ENCODE measurements at places on chromosomes 2 and 18.

DNA sequence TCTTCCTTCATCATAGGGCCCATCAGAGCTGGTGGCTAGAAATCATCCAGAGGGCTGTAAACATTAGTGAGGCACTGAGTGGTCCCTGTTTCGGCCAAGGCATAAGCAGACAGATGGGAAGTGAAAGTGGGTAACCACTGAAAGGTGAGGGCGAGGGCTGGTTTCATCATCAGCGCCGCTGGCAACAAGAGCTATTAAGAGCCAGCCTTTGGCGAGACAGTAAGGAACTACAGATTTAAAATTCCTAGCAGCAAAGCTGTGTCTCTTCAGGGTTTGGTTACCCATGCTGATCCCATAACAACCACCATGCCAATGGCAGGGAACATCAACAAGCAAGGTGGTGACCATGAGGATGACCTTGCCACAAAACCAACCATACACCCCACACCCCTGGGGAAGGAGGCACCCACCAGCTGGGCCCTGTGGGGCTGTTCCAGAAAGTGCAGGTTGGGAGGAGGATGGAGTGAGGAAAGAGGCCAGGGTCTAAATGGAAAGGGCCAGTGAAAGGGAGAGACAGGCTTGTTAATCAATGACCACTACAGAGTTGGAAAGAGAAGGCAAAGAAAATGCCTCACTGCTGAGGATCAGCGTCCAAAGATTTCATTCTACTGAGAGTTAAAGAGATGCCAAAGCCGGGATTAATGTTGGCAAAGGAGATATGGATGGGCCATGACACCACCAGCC, 9.0 kb upstream of the SLC20A1 start:
- no peak for DNase-seq

DNA sequence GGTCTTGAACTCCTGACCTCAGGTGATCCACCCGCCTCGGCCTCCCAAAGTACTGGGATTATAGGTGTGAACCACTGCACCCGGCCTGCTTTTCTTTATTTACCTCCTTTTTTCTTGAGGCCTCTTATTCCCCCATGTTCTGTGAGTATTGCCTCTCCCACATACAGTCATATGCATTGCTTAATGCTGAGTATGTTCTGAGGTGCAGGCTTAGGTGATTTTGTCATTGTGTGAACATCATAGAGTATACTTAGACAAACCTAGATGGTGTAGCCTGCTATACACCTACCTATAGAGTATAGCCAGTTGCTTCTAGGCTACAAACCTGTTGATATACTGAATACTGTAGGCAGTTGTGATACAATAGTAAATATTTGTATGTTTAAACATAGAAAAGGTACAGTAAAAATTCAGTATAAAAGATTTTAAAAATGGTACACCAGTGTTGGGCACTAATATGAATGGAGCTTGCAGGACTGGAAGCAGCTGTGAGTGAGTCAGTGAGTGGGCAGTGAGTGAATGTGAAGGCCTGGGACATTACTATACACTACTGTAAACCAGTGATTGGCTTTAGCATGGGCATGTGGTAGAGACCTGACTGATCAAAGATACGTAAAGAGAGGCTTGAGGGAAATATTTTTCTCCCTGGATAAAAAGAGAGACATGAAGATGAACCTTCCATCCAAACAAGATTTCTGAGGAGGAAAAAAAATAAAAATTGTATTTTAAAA, 17.6 kb downstream of the SLC39A10 start:
- DNase-seq, result no peak

- no peak for DNase-seq
Observed at GRCh38 chr2:119491776-119492525, 32.3 kb downstream of the SCTR start.

DNA sequence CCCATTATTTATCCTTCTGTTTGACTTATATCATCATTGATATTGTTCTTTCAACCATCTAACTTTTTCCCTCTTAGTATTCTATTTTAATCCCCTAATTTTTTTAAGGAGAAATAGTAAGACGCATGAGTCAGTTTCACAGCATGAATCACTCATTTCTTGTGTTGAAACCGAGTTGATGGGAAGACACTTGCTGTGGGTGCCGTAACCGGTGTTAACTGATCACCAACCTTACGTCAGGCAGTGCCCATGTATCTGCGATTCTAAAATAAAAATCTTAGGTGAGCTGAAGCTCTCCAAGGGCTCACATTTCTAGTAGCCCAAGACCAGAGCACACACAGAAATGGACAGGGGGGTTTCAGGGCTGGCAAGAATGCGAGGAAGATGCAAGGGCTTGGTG, 348.1 kb downstream of the GALR1 start:
- no peak for DNase-seq

DNA sequence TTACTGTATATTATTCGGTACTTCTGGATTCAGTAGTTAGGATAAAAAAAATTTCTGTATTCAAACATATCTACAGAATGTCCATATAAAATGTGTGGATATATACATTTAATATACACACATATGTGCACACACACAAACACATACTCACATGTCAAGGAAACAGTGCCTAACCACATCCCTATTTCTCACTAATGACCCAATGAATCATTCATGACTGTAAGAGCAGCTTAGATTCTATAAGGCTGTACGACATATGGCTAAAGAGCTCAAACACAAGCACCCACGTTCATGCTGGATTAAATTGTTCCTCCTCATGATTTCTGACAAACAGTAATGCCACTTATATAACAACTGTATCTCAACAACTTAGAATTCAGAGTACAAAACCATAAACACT, 457.3 kb downstream of the ADCYAP1 start:
- no peak for DNase-seq

DNA sequence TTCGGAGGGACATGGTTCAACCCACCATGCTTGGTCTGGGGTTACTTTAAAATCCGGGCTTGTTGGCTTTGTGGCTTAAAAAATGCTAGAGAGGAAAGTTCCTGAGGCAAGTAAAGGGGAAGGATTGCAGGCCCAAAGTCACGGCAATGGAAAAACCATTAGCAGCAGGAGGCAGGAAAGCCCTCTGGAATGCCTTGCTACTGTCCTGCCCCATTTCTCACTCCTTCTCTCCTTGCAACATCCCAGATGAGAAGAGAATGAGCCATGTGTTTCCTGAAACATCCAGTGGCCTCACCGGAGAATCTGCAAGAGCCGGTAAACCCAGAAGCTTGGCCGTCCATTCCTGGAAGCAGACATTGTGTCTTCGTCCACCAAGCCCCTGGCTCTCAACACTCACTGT, 97.4 kb upstream of the LCLAT1 start:
- no peak for DNase-seq

- no peak for DNase-seq
Observed at GRCh38 chr18:9094307-9095226, 7.9 kb upstream of the NDUFV2 start.

DNA sequence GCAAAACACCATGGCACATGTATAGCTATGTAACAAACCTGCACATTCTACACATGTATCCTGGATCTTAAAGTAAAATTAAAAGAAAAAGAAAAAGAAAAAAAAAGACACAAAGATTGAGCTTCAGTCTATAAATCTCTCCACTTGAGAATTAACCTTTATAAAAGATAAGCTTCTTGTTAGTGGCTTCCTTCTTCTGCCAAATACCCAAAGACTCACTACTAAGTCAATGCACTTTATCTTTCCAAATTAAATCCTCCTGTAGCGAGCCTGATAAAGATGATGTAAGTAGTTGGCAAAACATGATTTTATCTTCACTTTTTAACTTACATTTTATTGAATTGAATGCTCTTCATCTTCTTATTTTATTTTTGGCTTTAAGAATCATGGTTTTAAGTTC, 349.9 kb downstream of the TRIB2 start:
- DNase-seq, result no peak

GRCh38 chr2:139916822-139917221, 1136.6 kb upstream of the NXPH2 start:
- DNase-seq, result no peak

GRCh38 chr18:25307192-25307591, 44.8 kb downstream of the ZNF521 start:
- no peak for DNase-seq

DNA sequence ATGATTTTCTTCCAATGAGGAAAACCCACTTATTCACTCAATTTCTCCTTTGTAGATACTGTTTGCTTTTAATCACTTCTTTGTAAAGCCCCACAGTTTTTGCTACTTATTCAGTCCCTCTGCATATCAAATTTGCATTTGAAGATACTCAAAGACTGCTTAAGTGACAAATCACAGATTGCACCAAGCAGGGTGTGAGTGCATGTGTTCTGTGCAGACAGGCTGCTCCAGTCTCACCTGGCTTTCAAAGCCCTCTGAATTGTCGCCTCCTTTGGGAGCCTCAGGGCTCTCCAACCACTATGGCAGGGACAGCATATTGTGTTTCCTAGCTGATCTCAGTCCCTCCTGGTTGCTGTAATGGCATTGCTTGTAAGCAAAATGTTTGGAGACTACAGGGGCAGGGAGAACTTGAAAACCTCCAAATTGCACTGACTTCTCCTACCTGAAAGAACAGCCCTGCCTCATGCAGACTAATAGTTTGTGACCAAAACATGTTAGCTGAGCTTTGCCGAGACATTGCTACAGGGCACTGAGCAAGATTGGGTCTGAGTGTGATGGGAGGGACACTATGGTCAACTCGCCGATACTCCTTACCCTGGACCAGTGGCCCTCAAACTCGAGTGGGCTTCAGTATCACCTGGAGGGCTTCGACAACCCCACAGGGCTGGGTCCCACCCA, 96.8 kb downstream of the POLE4 start:
- DNase-seq, result no peak

DNA sequence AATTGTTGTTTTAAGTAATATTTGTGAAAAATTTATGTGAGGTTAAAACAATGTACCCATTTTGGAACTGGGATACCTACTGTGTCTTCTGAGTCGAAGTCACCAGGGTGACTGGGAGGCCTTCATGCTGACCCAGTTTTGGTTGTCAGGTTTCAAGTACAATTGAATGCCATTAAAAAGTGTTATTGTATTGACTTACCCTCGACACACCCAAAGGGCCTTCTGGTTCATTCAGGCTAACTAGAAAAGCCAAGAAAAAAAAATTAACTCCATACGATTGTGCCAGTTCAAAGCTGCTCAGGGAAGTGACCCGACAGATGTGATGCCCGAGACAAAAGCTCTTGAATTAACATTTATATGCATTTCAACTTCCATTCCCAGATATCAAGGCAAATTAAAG, 190.0 kb downstream of the ST6GAL2 start:
- DNase-seq, result no peak

DNA sequence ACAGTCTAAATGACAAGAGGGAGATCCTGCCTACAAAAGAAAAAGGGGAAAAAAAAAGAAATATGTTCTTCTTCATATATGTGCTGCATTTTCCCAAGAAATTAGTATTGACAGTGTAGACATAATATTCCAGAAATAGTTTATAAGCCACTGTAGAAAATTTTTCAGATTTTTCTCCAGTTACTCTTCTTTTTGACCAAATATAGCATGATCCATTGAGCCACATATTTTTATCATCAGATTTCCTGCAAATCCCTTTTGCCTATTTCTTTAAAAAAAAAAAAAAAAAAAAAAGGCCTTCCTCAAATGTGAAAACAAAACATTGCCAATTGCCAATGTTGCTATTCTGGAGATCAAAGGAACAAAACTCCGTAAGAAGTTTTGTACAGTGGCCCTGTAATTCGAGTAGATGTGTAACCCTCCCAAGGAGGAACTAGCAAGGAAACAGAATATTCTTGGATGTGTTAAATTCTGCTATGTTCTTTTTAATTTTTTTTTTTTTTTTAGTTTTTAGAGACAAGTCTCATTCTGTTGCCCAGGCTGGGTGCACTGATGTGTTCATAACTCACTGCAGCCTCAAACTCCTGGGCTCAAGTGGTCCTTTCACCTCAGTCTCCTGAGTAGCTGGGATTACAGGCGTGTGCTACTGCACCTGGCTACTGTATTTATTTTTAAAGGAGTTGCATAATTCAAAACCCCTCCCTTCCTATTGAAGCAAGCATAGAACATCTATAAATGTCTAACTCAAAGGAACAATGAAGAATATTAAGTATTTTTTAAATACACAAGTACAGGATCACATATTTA, 12.5 kb upstream of the CABYR start:
- DNase-seq, result no peak

DNA sequence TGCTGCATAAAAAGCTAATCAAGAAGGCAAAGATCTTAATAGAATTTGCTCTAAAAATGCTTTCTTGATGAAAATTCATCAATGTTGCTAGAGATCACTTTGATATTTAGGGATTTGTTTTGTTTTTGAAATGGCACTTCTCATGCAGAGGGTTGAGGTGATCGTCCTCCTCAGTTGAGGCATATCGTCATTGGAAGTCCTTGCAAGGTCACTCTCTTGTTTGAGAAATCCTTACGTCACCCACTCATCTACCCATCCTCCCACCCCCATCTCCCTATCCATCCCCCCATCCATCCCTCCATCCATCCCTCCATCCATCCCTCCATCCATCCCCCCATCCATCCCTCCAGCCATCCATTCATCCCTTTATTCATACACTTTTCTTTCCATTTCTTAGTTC, 133.7 kb downstream of the THNSL2 start:
- no peak for DNase-seq

DNA sequence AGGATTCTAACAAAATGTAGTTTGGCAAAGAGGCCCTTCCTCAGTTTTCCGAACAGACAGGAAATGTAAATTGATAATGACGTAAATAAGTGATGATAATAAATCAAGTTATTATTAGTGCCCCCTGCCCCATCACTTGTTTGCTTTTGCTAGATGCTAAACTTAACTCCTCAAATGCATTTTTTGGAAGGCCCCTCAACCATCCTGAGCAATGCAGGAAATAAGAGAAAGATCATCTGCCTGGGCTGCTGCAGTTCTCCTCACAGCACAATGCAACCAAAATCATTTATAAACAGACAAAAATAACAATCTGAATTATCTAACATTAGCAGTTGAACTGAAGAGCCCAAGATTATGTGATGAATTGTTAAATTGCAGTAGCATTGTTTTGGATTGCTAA, 62.6 kb upstream of the PSMD14 start:
- no peak for DNase-seq

DNA sequence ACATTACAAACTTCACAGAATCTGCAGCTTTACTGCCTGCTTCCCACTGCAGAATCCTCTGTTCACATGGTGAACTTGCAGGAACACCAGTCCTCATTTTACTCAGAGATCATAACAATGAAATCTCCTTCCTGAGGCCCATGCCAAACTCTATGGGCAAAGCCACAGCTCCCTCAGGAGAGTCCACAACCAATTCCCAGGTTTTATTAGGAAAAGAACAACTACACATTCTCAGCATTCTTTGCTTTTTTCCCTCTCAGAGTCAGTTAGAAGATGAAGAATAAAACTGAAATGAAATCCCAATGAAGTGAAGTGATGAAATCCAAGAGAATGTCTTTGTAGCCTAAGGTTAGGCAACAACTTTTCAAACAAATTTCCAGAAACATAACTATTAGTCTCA, 233.7 kb downstream of the DSEL start:
- DNase-seq, result no peak

DNA sequence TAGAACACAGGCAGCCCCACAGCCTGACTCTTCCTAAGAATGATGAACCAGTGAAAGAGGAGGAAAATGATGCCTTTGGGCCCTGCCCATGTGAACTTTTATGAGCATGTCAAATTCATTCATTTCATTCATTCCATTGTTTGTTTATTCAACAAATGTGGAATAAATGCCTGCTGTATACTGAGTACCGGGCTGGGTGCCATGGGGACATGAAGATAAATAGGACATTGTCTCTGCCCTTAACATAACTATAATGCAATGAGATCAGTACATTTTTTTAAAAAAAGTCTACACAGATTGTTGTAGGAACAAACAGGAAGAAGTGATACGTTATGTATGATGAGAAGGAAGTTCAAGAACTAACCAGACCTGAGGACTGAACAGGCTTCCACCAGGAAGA, 14.7 kb downstream of the MREG start:
- no peak for DNase-seq

Data from ecto neural progenitor cell (in vitro differentiated cells).